ENCODE measurements at places on chromosomes 1 and 21.
A peak's percentile ranks its signal among the peaks of the same experiment; 100 is the strongest.

GRCh38 chr1:181038399-181038873 is 4.7 kb downstream of the MR1 start:
- DNase-seq = no peak

DNA sequence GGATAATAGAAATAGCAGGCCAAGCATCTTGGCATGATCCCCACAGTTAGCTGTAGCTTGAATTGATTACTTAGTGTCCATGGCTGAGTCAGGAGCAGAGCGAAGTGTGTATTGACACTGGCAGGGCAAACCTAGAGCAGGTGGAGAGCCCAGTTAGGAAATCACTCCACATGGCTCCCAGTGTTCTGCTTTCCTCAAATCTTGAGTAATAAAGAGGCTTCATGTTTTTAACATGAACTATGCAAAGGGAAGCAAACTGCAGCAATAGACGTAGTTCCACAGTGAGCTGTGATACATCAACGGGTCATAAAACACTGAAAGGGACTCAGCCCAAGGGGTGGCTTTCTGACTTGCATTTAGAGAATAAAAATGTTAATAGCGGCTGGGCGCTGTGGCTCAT is 28.9 kb downstream of the RHEX start:
- DNase-seq = no peak

GRCh38 chr21:35217504-35218060 is 168.5 kb upstream of the RUNX1 start:
- peak; percentile 64 for DNase-seq

DNA sequence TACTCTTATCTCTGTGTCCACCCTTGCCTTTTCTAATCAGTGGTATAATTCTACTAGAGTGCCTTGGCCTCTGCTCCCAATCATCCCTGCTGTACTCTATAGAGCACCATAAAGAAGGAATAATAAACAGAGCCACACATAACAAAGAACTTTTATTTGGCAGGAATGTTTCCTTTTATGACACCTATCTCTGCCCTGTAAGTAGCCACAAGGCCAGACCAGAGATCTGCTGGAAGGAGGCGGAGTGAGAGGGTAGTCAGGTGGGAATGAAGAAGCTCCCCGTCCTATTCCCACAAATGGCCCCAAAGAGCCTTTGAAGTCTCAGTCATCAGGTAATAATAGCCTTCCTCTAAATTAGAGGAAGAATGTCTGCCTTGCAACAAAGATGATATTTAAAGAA is 32.7 kb downstream of the WLS start:
- no peak for DNase-seq

GRCh38 chr1:9797049-9797448 is 26.7 kb downstream of the CLSTN1 start:
- no peak for DNase-seq

Data from AG04449 (cell line).